Ureter (tissue), 1 donor: ENCODE measurements at places on chromosomes 5 and 9. TPM values are rescaled to one million over a fixed set of nuclear protein-coding genes. Genes with fewer than 3 reads are reported as not detected.

- no peak for DNase-seq
Observed at GRCh38 chr5:176151281-176151680, 86.9 kb upstream of the SIMC1 start.

- peak; percentile 65 for DNase-seq
Observed at GRCh38 chr9:134895908-134896833, 15.6 kb downstream of the FCN2 start.

GRCh38 chr9:10875752-10876151 is 262.9 kb upstream of the PTPRD start:
- no peak for DNase-seq

DNA sequence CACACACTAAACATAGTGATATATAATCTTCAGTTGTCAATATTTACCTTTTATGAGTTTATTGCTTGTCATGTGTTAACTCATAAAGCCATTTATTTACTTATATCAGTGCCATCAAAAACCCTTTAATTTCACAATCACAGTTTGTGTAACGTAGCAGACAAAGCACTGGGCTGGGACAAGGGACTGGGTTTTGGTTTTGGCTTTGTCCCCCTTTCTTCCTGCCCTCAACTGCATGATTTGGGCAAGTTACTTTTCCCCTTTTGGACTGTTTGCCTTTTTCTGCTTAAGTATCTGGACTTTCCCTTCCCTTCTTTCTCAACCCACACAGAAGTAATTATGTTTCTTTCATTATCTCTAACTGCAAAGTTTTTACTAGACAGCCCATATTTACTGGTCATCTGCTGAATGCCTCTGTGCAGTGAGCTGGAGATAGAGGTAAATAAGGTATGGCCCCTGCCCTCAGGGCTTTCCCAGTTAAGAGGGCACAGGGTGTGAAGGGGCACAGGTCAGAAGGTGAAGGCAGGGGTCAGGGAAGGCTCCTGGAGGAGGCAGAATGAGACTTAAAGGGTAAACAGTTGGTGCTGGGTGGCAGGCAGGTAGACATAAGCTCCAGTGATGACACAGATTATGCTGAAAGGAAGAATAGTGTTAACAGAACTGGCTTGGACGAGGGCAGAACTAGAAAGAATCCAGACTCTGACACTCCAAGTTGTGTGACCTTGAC is 14.8 kb upstream of the NR3C1 start:
- no peak for DNase-seq

DNA sequence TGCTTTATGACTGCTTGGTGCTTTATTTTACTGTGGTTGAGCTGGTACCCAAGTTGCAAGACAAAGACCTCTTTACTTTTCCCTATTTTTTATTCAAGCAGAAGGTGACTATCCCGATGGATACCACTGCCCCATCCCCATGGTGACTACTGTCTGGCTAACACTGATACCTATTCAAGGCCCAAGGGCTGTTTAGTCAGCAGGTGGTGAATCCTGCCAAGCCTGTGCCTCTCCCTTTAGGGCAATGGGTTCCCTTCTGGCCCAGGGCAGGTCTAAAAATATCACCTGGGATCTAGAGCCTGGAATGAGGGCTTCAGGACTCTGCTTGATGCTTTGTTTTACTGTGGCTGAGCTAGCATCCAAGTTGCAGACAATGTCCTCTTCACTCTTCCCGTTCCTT is 510.0 kb upstream of the GRAMD2B start:
- DNase-seq, result no peak

GRCh38 chr5:130164966-130165365 is 260.7 kb downstream of the CHSY3 start:
- DNase-seq, result no peak

DNA sequence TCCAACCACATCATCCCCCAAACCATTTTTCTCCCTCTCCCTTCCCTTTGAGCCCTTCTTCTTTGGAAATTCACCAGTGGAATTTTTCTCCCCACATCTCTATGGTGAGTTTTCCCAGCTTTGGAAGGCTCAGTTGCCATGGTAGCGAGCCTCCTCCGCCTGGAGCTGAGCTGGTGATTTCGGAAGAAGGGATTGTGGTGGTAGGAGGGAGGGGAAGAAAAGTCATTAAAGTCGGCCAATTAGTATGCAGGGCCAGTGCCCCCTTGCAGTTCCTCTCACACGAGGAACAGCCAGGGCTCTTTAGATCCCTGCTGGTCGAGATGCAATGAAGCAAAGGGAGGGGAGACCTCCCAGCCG is 322.0 kb downstream of the NTRK2 start:
- DNase-seq, result no peak

- DNase-seq, result no peak
Observed at GRCh38 chr5:117463881-117464570, 889.4 kb upstream of the SEMA6A start.

DNA sequence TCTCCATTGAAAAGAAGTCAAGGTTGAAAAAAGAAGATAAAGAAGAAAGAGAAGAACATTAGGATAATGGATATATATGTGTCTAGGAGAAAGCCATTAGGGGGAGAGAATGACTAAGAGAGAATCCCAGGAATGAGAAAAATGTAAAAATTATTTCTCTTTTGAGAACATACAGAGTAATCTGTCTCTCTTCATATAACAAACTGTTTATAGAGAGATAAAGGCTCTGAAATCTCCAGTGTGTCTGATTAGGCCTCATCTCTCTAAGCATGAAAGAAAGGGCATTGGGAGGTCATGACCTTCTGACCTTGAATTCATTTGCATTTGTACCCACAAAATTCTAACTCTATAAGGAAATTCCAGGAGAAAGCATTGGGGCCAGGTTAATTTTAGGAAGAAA is 3.5 kb upstream of the MPDZ start:
- DNase-seq, result no peak

GRCh38 chr5:170235876-170236864 is 3.4 kb downstream of the C5orf58 start:
- no peak for DNase-seq

DNA sequence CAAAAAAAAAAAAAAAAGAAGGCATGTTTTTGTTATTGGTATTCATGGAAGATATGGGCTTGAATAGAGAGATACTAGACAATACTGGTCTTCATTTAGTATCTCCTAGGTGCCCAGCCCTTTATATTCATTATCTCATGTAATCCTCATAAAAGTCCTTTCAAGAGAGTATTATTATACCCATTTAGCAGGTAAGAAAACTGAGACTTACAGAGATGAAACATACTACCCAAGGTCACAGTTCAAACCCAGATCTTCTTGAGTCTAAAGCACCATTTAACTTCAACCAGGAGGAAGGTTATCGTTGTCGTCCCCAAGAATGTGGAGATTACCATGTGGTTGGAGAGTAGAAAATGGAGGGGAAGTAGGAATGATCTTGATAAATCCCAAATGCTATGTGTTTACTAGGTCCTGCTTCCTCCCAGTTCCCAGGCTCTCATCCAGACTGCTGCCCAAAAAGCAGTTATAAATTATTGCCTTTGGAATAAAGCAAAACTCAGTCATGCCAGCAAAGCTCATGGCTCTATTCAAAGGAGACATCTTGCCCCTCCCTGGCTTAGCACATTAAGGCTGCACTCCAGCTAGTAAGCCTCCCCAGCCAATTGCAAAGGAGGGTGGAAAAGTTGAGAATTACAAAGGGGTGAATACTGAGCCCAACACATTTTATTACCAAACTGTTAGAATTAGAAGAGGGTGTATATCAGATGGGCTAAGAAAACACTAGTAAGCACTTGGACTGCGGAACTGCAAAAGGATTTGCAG is 163.9 kb downstream of the PIK3R1 start:
- peak; percentile 65 for DNase-seq

CCL27 gene
- 0.68 TPM for total RNA-seq

KIF3A gene
- 19.9 TPM for total RNA-seq

ENTREP1 gene
- total RNA-seq, result 14.6 TPM
